ENCODE measurements at places on chromosomes 6 and 20. TPM values are rescaled to one million over a fixed set of nuclear protein-coding genes. Genes with fewer than 3 reads are reported as not detected.

DNA sequence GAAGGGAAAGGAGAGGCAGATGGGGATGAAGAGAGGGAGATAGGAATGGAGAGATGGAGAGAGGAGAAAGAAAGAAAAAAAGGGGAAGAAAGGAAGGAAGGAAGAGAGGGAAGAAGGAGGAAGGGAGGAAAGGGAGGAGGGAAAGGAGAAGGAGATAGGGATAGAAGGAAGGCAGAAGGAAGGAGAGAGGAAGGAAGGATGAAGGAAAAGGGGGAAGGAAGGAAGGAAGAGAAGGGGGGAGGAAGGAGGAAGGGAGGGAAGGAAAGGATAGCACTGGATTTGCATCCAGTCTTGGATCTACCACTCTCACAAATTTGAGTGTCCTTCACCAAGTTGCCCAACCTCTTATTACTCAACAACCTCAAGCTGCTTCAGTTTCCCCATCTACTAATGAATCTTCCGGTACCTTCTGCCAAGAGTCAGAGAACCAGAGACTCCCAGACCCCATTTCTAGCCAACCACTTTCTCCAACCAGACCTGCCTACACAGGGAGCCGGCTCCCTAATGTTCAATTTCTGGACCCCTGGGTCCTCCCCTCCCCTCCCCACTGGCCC lies 79.7 kb upstream of the FOXP4 start:
- H3K27ac ChIP-seq = no peak overlapping the region
- H3K27me3 ChIP-seq = peaks cover 3% of the 10 kb centered on the region
- peaks cover 17% of the 10 kb centered on the region for H3K4me1 ChIP-seq
- H3K4me3 ChIP-seq = no peak overlapping the region
- DNase-seq = no peak

- H3K4me1 ChIP-seq = no peaks in the 10 kb centered on the region
- DNase-seq = no peak
- H3K4me3 ChIP-seq = no peak overlapping the region
- H3K27me3 ChIP-seq = no peaks in the 10 kb centered on the region
- H3K36me3 ChIP-seq = no peaks in the 10 kb centered on the region
- H3K27ac ChIP-seq = no peak overlapping the region
Measured at GRCh38 chr6:10963113-10963512, 76.3 kb downstream of the SYCP2L start.

- H3K27me3 ChIP-seq = no peaks in the 10 kb centered on the region
- DNase-seq = no peak
- H3K36me3 ChIP-seq = no peaks in the 10 kb centered on the region
- H3K4me3 ChIP-seq = no peak overlapping the region
- no peaks in the 10 kb centered on the region for H3K4me1 ChIP-seq
Measured at GRCh38 chr6:102732898-102733297, 1339.4 kb downstream of the GRIK2 start.

- H3K36me3 ChIP-seq = no peaks in the 10 kb centered on the region
- no peak overlapping the region for H3K27ac ChIP-seq
- no peak for DNase-seq
- H3K4me1 ChIP-seq = no peaks in the 10 kb centered on the region
- no peaks in the 10 kb centered on the region for H3K27me3 ChIP-seq
Measured at GRCh38 chr6:101275251-101275650, 118.3 kb upstream of the GRIK2 start.

- no peaks in the 10 kb centered on the region for H3K27me3 ChIP-seq
- H3K27ac ChIP-seq = no peak overlapping the region
- H3K4me1 ChIP-seq = no peaks in the 10 kb centered on the region
Measured at GRCh38 chr6:383856-384255, 7.7 kb upstream of the IRF4 start.

MBOAT1 gene
- total RNA-seq = 12.6 TPM

- no peak overlapping the region for H3K27ac ChIP-seq
- DNase-seq = no peak
- no peak overlapping the region for H3K4me3 ChIP-seq
- H3K27me3 ChIP-seq = no peaks in the 10 kb centered on the region
- H3K4me1 ChIP-seq = no peaks in the 10 kb centered on the region
Measured at GRCh38 chr6:165843121-165843520, 180.1 kb upstream of the PDE10A start.

DNA sequence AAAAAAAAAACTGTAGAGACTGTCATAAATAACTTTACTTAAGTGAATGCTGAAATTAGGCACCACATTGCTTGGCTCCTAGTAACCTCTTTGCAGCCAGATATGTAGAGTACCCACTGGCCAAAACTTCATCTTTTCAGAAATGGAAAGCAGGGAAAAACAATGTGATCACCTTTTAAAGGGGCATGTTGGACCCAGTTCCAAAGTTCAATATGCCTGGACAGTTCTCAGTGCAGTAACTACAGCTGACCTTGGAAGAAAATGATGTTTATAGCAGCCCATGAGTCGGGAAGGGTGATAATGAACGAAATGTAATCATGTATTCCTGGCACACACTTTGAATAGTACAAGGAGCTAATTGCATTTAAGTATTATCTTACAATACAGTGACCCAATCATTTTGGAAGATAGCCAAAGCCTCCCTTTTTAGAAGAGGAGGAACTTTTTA lies 93.6 kb upstream of the TAB2 start:
- no peaks in the 10 kb centered on the region for H3K4me1 ChIP-seq
- DNase-seq = no peak
- H3K27ac ChIP-seq = no peak overlapping the region

DNA sequence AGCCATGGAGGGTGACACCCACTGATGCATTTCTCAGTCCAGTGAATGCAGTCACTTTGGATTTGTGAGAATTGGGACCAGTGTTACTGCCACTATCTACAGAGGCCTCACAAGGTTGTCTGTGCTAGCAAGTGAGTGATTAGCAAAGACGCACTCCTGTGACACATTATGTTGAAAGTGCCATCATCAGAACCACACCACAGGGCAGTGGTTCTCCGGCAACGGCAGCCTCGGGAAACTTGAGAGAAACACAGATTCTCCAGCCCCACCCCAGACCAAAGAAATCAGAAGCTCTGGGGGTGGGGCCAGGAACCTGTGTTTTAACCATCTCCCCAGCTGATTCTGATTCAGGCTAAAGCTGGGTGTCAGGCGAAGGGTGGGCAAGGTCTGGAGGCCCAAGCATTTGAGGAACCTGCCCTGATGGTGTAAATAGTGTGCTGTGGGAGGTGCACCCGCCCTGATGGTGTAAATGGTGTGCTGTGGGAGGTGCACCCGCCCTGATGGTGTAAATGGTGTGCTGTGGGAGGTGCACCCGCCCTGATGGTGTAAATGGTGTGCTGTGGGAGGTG lies 39.9 kb downstream of the TMEM242 start:
- H3K27me3 ChIP-seq = no peaks in the 10 kb centered on the region
- no peak for DNase-seq
- H3K4me3 ChIP-seq = no peak overlapping the region
- H3K36me3 ChIP-seq = no peaks in the 10 kb centered on the region
- H3K4me1 ChIP-seq = no peaks in the 10 kb centered on the region

SDCBP2 gene
- total RNA-seq = 90.2 TPM

DNA sequence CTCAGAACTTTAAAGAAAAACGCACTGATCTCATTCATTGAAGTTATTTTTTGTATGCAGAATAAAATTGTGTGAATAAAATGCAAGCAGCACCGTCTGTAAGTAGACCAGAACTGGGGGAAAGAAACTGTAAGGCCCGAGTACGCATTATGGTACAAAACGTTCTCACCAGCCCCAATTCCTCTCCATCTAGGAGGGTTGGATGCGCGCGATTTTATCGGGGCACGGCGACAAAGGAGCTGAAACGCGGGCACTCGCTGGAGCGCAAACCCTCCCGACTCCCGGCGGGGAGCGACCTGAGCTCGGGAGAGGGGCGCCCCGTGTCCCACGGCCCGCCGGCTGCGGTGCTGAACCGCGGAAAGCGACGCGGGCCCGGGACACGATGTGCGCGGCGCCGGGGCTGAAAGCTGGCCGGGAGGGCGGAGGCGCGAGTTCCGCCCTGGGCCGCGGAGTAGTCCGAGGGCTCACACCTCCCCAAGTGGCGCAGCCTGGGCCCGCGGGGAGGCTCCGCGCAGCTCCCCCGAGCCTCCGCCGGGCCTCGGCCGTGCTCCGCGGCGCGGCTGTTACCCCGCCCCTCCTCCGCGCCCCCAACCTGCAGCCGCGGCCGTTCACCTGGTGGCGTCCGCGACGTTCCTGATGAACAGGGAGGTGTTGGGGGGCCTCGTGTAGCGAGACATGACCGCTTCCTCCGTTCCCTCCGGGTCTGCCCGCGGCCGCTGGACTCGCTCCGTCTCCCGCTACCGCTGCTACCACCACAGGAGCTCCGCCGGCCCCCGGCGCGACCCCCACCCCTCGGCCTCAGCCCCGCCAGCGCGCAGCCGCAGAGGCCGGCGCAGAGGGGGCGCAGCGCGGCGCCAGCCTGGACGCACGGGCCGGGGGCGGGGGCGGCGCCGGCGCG lies at the start of gene SRSF12:
TSS of gene SRSF12 (minus strand) at position 861 of the 898 bp plus-strand sequence. CDS start at position 677, 184 bp downstream.
- no peaks in the 10 kb centered on the region for H3K36me3 ChIP-seq
- peak within 1 kb of the TSS; percentile 52 for H3K4me3 ChIP-seq
- H3K27ac ChIP-seq = peak within 1 kb of the TSS; percentile 14
- DNase-seq = no peak
- no peaks in the 10 kb centered on the region for H3K4me1 ChIP-seq

RHAG gene
- total RNA-seq = not detected

DNA sequence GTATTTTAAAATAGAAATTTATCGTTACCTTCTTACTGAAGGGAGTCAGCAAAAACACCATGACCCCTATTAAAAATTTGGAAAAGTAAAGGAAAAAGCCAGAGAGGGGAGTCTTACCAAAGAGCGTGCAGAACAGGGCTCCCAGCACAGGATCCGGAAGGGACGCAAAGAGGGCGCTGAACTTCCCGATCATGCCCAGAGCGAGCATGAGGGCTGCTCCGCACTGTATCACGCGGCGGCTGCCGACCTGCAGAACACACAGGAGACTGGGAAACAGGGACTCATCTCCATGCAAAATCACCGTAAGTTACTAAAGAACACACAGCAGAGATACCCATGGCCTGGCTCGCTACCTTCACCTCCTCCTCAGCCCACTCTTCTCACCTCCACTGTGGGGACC lies 138.6 kb downstream of the SLC23A2 start:
- no peak overlapping the region for H3K4me3 ChIP-seq
- no peak overlapping the region for H3K27ac ChIP-seq
- H3K4me1 ChIP-seq = peaks cover 14% of the 10 kb centered on the region
- H3K36me3 ChIP-seq = no peaks in the 10 kb centered on the region
- no peak for DNase-seq

BCAS4 gene
- total RNA-seq = 2.3 TPM

DNA sequence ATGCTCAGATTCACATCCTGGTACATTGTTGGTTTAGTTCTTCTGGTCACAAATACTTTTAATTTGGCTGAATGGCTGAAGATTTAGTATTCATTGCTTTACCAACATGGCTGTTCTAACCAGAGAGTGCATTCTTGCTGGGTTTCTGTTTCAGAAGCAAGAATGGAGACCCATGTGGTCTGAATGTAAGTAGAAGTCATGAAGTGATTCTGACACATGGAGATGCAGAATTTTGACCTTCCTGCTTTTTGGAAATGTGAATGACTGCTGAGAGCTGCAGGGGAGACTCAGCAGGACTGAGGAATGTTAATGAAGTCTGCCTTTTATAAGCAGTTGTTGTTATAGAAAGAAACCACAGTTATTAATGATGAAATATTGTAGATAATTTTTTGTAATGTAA lies 576.1 kb upstream of the MARCKS start:
- H3K27me3 ChIP-seq = no peaks in the 10 kb centered on the region
- H3K27ac ChIP-seq = no peak overlapping the region
- H3K4me1 ChIP-seq = no peaks in the 10 kb centered on the region
- no peak for DNase-seq
- no peak overlapping the region for H3K4me3 ChIP-seq

DNA sequence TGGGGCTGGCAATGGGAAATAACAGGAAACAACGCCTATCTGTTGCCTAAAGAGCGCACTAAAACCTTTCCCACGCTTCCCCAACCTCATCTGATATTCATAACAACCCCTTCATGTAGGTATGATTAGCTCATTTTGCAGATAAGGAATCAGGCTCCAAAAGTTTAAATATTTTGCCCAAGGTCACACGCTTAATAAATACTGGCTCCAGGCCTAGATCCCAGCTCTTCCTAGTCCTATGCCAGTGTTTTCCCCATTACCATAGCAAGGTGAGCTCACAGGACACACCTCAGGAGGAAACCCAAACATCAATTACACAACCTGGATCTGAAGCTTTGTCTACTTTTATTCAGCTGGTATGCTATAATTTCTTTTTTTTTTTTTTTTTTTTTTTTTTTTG lies 19.6 kb downstream of the MBOAT1 start:
- no peaks in the 10 kb centered on the region for H3K27me3 ChIP-seq
- no peak for DNase-seq
- H3K36me3 ChIP-seq = peaks cover 2% of the 10 kb centered on the region
- no peak overlapping the region for H3K4me3 ChIP-seq
- H3K27ac ChIP-seq = no peak overlapping the region
- no peaks in the 10 kb centered on the region for H3K4me1 ChIP-seq

TFAP2B gene
- 2.4 TPM for total RNA-seq

- DNase-seq = no peak
- H3K27ac ChIP-seq = peak overlapping the region; percentile 77
- peak overlapping the region; percentile 37 for H3K4me3 ChIP-seq
- peaks cover 36% of the 10 kb centered on the region for H3K4me1 ChIP-seq
Measured at GRCh38 chr6:6686176-6686575, 97.7 kb downstream of the LY86 start.

- H3K36me3 ChIP-seq = no peaks in the 10 kb centered on the region
- H3K27ac ChIP-seq = no peak overlapping the region
- H3K4me1 ChIP-seq = peaks cover under 1% of the 10 kb centered on the region
- DNase-seq = no peak
Measured at GRCh38 chr20:19855416-19855815, 97.4 kb downstream of the RIN2 start.

ACTL10 gene
- total RNA-seq = 4.4 TPM

DNA sequence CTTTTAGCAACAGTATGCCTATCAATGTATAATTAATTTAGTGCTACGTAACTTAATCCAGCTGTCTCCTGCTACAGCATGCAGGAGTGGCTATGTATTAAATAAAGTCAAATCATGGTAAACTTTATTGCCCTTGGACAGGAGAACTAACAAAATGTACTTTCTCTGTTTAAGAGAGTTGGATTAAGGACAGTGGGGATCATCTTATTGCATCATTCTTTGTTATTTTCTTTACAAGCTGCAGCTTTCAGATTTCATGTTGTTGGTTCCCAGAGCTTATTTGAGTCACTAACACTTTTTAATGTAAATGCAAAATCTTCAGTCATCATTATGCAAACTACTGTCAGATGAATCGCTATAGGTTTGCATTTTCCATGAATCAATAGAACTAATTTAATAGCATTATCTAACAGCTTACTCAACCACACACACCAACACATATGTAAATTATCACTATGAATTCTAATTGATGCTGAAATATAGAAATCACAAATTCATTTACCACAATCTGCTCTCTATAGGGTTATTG lies 424.7 kb downstream of the MMUT start:
- no peak for DNase-seq
- H3K36me3 ChIP-seq = no peaks in the 10 kb centered on the region
- H3K27me3 ChIP-seq = no peaks in the 10 kb centered on the region
- H3K27ac ChIP-seq = no peak overlapping the region
- no peaks in the 10 kb centered on the region for H3K4me1 ChIP-seq

LHFPL5 gene
- not detected for total RNA-seq

- no peak overlapping the region for H3K4me3 ChIP-seq
Measured at GRCh38 chr20:63029358-63030121, 22.8 kb upstream of the BHLHE23 start.

All from esophagus squamous epithelium (tissue), 5 donors.